ENCODE measurements at places on chromosomes 1 and 21.
A peak's percentile ranks its signal among the peaks of the same experiment; 100 is the strongest.

DNA sequence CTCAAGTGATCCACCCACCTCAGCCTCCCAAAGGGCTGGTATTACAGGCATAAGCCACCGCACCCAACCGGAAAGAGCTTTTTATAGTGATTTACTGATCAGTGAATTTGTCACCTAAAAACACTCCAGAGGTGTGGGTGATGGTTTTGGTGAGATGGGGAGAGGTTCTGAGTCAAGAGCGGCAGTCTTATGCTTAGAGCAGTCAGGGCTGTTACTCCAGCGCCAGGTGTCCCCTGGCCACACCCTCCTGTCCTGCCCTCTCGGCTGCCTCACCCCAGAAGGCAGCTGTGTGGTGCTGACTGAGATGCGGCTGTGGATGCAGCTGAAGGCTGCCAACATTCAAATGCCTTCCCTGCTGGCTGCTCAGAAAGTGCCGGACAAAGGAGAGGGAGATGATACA, 94.5 kb upstream of the LPGAT1 start:
- no peak for DNase-seq

DNA sequence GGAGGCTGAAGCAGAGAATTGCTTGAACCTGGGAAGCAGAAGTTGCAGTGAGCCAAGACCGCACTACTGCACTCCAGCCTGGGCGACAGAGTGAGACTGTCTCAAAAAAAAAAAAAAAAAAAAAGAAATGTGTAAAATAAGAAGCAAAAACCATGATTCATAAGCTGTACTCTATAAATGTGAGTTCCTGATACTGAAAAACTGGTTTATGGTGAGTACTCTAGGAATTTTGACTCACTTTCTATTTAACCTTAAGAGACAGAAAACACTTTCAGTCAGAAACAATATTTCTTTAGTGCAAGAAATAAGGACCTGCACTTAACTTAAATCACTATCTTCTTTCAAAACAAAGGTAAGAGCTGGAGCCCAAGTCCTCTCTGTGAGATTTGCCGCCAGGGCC, 19.9 kb upstream of the POU2F1 start:
- DNase-seq = no peak

GRCh38 chr1:69700770-69701169, 133.0 kb downstream of the LRRC7 start:
- no peak for DNase-seq

GRCh38 chr1:246152986-246153431, 354.1 kb downstream of the SMYD3 start:
- DNase-seq = no peak

DNA sequence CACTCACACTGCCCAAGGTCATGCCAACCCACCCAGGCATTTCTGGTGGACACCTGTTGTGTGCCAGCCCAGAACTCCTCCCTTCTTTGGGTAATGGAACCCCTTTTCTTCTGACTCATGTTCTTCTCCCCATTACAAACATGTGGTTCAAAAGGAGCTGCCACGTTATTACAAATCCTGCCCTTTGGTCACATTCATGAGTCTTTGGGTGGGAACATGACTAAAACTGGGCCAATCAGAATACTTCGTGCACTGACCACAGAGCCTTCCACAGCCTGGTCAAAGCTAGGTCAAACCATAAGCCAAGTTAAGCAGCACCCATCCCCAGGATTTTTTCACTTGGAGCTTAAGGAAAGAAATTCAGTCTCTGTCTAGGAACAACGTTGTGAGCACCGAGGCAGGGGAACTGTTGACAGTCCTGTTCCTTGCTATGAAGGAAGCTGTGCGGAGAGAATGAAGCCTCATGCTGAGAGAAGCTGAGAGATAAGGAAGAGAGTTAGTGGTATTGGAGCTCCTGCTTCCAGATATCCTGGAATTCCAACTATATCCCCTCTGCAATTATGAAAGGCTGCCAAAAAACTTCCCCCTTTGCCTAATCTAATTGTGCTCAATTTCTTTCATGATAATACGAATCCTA, 46.8 kb upstream of the DIPK1A start:
- no peak for DNase-seq

DNA sequence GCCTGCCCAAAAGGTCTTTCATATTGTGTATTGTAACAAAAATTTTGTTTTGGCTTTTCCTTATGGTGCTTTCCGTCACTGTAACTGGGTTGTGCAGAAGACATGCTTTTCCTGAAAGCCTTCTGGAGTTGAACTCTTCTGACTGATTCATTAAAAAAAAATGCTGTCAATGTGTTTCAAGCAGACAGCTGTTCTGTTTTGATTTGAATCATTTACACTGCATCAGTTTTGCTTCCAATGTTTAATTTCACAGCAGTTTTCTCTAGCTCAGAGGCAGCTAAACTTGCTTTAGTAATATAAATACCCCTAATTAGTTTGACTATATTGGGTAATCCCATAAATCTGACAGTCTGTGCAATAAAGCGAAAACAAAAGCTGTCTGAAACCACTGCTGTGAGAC, 7.9 kb downstream of the UTP11 start:
- DNase-seq = no peak

GRCh38 chr1:44021156-44021555, 10.1 kb downstream of the SLC6A9 start:
- DNase-seq = no peak

- no peak for DNase-seq
These were observed 108.7 kb upstream of the RNPC3 start for GRCh38 chr1:103416681-103417286.

- peak; percentile 77 for DNase-seq
These were observed 139.2 kb downstream of the CLIC6 start for GRCh38 chr21:34807881-34808568.

DNA sequence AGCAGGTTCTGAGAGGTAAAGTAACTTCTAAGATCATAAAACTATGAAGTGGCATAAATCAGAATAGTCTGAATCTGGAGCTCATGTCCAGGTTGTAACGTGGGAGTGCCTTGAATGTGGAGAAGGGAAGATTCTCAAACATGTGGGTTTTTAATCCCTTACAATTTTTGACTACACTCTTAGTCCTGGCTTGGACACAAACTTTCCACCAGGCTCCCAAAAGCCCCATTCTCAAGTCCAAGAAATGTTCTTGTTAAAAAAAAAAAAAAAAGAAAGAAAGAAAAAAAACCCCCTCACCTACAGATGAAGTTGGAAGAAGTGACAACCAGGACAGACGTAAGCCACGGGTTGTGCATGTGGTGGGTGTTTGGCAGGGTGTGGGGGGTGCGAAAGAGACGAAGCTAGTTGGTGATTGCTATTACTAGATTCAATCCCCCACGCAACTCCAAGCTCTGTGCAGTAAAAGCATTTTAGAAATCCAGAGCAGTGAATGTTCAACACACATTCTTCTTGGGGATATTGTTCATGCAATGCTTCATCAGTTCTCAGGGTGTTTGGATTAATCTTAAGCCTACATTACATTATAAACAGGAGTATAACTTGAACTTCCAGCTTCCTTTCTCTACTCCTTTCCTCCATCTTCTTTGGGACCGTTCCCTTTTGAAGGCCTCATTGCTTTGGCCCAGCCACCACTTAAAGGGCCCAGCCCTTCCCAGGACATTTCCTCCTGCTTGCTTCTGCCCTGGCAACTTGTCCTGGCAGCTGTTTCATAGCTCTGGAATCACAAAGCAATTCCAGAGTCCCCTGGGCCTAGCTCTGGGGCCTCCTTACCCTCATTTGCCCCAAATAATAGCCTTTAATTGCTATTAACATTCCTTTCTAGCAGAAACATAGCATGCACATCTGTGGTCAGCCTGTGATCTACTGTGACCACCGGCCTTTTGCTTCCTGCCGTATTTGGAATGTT, 41.8 kb downstream of the PHC2 start:
- no peak for DNase-seq

GRCh38 chr1:74690909-74691308, 17.3 kb upstream of the ERICH3 start:
- DNase-seq = no peak

- peak; percentile 73 for DNase-seq
These were observed 127.4 kb upstream of the DPYD start for GRCh38 chr1:98048244-98048643.

DNA sequence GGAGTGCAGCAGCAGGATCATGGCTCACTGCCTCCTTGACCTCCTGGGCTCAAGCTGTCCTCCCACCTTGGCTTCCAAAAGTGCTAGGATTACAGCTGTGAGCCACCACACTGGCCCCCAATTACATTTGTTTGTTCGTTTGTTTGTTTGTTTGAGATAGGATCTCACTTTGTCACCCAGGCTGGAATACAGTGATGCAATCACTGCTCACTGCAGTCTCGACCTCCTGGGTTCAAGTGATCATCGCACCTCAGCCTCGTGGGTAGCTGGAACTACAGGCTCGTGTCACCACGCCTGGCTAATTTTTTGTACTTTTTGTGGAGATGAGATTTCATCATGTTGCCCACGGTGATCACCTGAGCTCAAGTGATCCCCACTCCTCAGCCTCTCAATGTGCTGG, 2.0 kb upstream of the VPS72 start:
- DNase-seq = no peak

All from activated naive CD8-positive, alpha-beta T cell treated with anti-CD3 and anti-CD28 coated beads, Interleukin-2, amount 50 U/mL, for 24 hours (primary cell).